ENCODE measurements at places on chromosomes 3 and 15.
A peak's percentile ranks its signal among the peaks of the same experiment; 100 is the strongest.

GRCh38 chr3:168579010-168579409 is 483.3 kb upstream of the GOLIM4 start:
- DNase-seq = no peak

DNA sequence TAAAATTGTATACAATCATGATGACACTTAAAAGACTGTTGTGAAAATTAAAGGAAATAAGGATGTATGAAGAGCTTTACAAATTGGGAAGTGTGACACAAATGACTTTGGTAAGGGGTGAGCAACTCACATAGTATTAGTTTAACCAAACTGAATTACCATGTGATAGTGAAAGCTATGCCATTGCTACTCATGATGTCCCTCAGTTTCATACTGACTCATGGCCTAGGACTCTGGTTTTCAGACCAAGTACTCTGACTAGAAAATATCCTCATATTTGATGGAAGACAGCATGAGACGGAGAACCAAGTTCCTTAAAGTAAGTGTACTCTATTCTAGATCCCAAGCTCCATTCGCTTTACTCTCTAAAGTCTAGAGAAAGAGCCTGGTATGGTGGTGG is 203.2 kb upstream of the ICE2 start:
- no peak for DNase-seq

GRCh38 chr3:127448671-127449070 is 141.9 kb downstream of the TPRA1 start:
- no peak for DNase-seq

- DNase-seq = peak; percentile 38
Observed at GRCh38 chr15:99424978-99425656, 140.7 kb upstream of the MEF2A start.

GRCh38 chr3:195809796-195810454 is 1.8 kb downstream of the MUC4 start:
- no peak for DNase-seq

GRCh38 chr3:122406198-122406597 is 9.7 kb downstream of the WDR5B start:
- no peak for DNase-seq

DNA sequence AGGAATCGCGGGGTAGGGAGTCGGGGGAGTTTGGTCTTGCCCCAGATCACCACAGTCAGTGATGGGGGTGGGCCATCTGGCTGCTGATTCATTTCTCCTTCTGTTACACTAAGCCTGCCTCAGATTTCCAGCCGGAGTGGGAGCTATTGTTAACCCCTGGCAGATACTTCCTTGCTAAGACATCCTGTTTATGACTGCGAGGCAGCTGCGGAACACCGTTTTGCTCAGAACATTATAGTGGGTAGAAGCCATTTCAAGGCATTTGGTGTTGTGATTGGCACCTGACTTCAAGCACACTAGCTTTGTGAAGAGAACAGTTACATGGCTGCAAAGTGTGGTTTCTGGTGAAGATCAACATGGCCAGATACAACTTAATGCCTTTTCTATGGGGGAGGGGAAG is 73.8 kb downstream of the FLNB start:
- peak; percentile 2 for DNase-seq

DNA sequence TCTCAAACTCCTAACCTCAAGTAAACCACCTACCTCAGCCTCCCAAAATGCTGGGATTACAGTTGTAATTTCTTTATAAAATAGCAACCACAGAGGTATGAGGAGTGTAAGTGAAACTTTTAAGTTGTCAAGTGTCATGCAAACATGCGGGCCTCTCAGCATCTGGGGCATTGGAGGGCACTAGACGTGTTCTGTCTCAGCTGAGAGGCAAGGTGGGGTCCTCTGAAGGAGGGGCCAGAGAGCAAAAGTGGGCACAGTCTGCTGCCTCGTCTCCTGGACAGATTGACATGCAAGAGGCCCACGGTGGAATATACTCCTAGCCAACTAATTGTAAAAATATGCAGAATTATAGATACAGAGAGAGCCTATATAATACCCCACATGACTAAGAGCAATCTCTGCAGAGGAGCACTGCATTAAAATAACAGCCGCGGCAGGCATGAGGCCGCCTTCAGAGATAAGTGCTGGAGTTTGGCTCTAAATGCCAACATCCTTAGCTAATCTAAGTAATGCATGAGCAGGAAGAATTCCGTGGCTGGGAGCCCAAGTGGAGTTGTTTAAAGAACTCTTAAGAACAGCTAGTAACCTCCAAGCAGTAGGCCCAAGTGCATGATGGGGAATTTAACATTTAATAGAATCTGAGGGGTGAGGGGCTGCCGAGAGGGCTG is 87.8 kb upstream of the RNU6-1 start:
- no peak for DNase-seq

- DNase-seq = no peak
Observed at GRCh38 chr15:22949074-22949547, 31.1 kb downstream of the CYFIP1 start.

- no peak for DNase-seq
Observed at GRCh38 chr3:169453256-169454059, 210.1 kb downstream of the MECOM start.

DNA sequence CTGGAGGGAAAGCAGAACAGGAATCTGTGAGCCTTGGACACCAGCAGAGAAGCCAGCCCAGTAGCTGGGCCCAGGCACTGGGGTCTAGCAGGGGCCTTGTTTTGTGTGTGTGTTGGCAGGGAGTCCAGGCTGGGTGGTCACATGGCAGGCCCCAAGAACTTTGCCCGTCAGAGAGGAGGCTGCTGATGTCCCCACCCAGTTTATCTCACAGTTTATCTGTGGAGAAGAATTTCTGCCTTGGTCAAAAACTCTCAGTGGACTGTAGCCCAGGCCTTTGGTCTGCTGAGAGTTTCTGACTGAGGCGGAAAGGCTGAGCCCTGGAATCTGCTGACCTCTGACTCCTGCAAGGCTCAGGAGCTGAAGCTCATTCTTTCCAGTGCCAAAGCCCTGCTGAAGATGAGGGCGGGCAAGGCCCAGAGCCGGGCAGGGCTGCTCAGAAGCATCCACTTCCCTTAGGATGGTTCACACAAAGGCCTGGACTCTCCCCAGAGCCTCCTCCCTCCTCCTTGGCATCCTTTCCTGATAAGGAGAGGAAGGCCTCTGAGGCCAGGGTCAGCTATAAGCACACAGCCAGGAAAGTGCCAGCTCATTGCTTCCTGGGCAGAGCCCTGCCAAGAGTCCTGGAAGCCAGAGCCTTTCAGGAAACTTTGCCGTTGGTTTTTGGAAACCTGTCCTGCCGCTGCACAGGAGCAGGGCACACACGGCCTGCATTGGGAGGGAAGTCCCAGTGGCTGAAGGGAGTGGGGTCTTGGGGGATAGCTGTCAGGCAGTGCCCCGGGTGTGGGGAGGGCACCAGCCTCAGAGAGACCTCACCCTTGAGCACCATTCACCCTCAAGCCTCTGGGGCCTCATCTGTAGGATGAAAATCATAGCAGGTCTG is 37.2 kb upstream of the SLCO2A1 start:
- DNase-seq = no peak

- no peak for DNase-seq
Observed at GRCh38 chr15:79432345-79433275, 474 bp downstream of the MINAR1 start.

DNA sequence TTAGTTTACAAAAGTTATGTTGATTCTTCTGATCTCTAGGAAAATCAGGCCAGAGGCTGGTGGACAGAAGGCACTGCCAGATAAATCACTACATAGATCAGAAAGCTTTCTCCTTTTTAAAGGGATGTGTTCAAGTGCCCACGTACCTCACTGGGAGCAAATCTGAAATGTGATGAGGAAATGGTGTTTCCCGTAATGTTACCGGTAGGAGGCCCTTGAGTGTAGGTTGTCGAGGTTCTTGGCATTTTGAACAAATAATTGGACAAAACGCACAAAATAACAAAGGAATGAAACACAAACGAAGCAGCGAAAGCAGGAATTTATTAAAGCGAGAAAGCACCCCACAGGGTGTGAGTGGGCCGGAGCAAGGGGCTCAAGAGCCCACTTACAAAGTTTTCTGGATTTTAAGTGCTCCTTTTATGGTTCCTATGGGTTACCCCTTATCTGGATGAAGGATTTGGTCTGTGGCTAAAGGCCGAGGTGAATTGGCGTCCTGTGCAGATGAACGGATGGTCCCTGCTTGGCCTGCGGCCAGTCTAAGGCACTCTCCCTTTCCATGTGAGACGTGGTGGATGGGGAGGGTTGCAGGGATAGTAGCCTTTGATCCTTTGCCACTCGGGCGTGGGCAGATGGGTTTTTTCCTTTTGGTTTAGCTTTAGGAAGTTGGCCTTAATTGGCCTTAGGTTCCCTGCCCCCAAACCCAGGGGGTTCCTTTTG is 1.0 kb downstream of the SNX1 start:
- DNase-seq = no peak

GRCh38 chr3:27166888-27167287 is 202.3 kb downstream of the NEK10 start:
- DNase-seq = no peak

- no peak for DNase-seq
Observed at GRCh38 chr15:72585476-72586058, 68.9 kb upstream of the GOLGA6B start.

GRCh38 chr3:67093305-67093704 is 95.2 kb downstream of the KBTBD8 start:
- no peak for DNase-seq

- DNase-seq = no peak
Observed at GRCh38 chr15:39804026-39804425, 21.4 kb upstream of the FSIP1 start.

DNA sequence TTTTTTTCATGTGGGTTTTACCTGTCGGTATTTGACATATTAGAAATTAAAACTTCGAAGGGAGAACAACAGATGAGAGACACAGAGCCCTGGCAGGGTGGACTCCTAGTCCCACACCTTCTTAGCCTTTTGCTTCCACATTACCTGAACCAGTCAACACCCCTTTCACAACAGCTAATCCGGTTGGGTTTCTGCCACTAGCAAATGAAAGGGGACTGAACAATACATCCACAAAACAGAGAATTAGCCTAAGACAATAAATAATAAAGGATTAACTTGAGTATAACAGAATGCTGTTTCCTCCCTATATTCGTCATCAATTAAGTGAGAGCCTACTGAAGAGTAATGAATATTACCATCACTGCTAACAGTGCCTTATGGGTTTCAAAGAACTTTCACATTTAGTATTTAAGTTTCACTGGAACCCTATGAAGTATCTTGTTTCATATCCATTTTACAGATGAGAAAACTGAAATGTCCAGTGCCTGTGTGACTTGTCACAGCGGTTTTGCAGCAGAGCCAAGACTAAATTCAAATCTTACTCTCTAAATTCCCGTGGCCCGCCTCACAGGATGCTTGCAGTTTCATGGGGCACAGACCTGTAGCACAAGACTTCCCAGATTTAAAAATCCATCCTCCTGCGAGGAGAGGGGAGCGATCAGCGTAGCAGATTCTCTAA is 1.0 kb upstream of the RAB8B start:
- DNase-seq = no peak

DNA sequence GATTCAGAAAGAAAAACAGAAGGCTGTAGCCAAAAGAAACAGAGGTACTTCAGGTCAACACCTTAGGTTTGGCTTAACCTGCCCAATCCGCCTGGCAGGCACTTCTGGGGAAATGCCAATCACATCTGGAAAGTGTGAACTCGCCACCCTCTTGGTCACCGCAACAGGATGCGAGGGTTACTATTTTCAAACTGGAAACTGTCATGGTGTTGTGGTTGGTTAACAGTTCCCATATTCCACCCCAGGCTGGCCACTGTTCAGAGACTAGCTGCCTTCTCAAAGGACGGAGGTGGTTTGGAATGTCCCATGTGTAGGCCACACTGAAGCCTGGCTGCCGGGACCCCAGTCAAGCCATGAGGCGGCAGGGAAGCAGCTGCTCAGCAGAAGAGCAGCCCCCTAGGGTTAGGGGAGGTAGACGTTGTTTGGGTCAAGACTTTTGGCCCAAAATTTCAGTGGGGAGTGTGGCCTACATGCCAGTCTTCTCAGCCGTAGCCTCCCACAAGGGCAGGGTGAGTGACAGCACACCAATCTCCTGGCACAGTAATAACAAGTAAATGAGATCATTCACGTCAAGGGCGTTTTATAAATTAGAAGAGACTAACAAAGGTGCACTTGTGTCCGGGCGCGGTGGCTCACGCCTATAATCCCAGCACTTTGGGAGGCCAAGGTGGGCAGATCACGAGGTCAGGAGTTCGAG is 54.6 kb downstream of the UMPS start:
- no peak for DNase-seq

DNA sequence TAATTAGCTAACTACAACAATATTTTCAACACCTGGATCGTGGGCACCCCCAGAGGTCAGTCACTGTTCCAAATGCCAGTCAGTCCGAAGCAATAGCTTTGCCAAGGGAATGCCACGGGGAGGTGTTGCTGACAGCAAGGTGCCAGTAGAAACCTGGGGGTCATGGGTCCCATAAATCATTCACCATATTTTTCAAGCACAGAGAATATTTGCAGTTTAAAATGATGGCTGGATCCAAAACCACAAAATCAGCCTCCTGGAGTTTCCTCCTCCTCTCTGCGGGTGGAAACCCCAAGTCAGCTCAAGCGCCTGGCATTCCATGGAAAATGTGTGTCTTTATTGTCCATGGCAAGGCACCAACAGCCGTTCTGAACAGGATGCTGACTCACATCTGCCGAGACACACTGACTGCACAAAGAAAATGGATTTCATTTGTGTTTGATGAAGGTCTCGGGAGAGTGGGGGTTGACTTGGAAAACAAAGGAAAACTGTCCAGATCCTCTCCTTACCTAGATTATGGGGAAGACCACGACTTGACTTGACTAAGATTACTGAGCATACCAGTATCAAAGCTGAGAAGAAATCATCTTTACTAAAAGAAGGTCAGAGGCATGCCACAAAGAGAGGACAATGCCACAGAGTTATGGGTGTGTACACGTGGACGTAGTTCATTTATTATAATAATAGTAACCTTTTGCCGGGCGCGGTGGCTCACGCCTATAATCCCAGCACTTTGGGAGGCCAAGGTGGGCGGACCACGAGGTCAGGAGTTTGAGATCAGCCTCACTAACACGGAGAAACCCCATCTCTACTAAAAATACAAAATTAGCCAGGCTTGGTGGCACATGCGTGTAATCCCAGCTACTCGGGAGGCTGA is 26.4 kb downstream of the ANXA2 start:
- DNase-seq = peak; percentile 36

- DNase-seq = no peak
Observed at GRCh38 chr15:36936613-36937012, 163.7 kb downstream of the MEIS2 start.

DNA sequence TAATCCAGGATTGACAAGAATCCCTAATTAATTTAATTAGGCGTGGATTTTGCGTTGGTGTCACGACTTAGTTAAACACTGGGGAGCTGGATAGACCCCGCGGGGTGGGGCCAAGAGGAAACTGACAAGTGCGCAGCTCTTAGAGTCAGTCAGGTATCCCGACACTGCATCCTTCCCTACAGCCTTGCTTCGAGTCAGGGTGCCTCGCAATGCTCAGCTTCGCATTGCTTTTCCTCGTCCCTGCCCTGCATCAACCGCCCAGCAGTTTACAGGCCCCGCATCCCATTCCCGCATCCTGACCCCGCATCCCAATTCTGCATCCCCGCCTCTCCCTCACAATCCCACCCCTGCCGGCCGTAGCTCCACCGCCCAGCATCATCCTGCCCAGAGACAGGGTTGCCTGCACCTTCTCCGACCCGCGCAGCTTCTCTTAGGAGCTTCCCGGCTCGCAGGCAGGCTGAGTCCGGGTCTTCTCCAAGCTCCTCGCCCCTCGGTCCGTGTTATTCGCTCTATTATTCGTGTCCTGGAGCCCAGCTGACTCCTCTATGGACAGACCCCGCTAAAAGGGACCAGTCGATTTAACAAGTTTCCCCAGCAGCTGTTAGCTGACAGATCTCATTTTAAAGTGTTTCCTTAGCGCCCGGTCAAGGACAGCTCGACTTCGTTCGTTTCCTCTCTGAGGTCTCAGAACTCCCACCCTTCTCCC is 699 bp upstream of the SHOX2 start:
- no peak for DNase-seq

- no peak for DNase-seq
Observed at GRCh38 chr15:28956491-28956890, 70.7 kb downstream of the APBA2 start.
